A549 treated with AZD2906 at 1 μM for 4 hours (cell line): ENCODE measurements at places on chromosomes 3 and 15. TPM values are rescaled to one million over a fixed set of nuclear protein-coding genes. Genes with fewer than 3 reads are reported as not detected.

The SMAD6 gene
- 22.0 to 33.6 TPM (median 29.4 TPM) in 5 replicates for total RNA-seq

The P2RY1 gene
- 0.41 to 0.53 TPM (median 0.45 TPM) in 5 replicates for total RNA-seq

The ZPLD1 gene
- total RNA-seq = 0.02 to 0.06 TPM (median 0.03 TPM) in 4 of 5 replicates, not detected in the other

The GOLGA8Q gene
- total RNA-seq = 0.10 to 0.16 TPM (median 0.11 TPM) in 3 of 5 replicates, not detected in the others

The GOLGA8F gene
- 0.01 TPM in 1 of 5 replicates, not detected in the others for total RNA-seq

The ATP13A5 gene
- not detected in 5 replicates for total RNA-seq
